ENCODE measurements at places on chromosomes 2 and 18.

- DNase-seq = no peak
Measured at GRCh38 chr18:35818353-35818667, 154.2 kb upstream of the RMP24 start.

DNA sequence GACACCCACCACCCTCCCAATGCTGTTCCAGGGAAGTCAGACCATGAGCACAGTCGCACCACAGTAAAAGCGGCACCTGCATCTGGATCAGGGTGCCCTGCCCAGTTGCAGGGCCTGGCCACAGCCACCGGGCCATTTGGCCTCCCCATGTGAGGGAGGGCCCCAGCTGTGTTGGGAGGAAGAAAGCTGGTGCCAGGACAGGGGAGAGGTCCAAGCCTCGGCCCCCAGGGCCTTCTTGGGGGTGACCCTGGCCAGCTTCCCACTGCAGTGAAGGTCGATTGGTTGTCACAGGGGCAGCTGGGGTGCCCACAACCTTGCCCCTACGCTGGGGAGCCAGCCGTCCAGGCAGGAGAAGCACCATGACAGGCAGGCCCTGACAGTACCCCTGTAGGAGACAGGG, 183.2 kb upstream of the RAB6C start:
- DNase-seq = no peak

GRCh38 chr2:72883356-72883962, 3.7 kb upstream of the SPR start:
- DNase-seq = no peak

- DNase-seq = no peak
Measured at GRCh38 chr2:101806123-101806522, 108.6 kb downstream of the MAP4K4 start.

GRCh38 chr2:145845207-145845894, 1325.4 kb upstream of the ZEB2 start:
- DNase-seq = no peak

- no peak for DNase-seq
Measured at GRCh38 chr2:232897598-232898408, 27.7 kb downstream of the SNORC start.

DNA sequence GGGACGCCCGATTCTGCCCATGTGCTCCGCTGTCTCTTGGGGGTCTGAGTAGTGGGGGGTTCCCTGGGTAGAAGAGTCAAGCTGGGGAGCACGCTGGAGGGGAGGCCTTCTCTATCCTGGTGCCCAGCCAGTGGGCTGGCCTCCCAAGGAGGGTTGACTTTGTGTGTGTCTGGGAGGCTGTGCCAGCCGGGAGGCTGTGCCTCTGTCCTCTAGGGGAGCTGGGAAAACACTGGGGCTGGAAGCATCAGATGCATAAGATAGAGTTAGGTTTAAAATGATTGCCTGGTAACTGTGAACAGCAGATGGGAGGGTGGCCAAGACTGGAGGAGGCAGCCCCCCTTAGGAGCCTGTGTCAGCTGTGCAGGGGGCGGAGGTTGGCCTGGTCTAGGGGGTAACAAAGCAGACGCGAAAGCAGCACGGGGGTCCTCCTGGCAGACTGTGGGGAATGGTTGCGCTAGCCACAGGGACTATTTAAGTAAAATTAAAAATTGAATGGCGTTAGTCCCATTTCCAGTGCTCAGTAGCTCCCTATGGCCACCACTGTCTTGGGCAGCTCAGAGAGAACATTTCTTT, 1.3 kb downstream of the ING5 start:
- DNase-seq = no peak

DNA sequence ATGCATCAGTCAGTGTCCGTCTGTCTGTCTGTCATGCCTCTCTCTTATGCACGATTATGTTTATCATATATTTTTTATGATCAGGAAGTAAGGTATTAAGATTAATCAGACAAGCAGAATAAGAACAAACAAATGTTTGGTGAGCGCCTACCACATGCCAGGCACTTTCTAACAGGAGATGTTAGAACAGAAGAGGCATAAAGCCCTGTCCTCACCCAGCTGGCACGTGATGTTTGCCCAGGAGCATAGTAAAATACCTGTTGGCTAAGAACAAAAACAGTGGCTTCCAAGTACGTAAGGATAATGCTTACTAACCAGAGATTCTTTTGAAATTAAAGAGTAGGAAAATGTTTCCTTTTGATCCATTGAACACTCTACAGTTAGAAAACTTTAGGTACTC, 380.2 kb upstream of the RAB12 start:
- DNase-seq = no peak

- peak; percentile 5 for DNase-seq
Measured at GRCh38 chr18:33839452-33840211, 261.6 kb downstream of the ASXL3 start.

- no peak for DNase-seq
Measured at GRCh38 chr18:74819433-74820059, 221.9 kb downstream of the ZNF407 start.

DNA sequence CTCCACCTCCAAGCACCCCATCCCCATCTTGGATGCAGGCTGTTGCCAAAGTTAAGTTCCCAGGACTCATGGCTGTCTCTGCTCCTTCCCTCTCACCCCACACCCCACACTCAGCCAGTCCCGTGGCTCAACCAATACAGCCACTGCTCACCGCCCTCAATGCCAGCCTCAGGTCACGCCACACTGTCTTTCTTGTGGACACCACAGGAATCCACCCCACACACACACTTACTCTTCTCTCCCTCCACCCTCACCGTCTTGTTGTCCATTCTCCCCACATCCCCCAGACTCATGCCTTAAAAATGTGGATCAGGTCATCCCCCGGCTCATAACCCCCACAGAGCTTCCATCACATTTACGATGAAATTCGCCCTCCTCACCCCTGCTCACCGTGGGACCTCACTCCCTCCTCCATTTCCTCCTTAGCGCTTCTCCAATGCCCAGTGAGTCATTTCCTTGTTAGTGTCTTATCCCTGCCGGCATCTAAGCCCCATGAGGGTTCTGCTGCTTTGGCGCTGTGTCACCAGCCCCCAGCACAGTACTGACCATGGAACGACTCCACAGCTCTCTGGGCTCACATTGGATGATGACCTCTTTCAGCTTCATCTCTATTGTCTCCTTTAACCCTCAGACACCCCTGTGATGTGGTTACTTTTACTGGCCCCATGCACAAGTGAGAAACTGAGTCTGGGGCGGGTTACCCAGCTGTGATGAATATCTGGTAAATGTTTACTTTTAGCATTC, 13.8 kb downstream of the MLPH start:
- DNase-seq = no peak

DNA sequence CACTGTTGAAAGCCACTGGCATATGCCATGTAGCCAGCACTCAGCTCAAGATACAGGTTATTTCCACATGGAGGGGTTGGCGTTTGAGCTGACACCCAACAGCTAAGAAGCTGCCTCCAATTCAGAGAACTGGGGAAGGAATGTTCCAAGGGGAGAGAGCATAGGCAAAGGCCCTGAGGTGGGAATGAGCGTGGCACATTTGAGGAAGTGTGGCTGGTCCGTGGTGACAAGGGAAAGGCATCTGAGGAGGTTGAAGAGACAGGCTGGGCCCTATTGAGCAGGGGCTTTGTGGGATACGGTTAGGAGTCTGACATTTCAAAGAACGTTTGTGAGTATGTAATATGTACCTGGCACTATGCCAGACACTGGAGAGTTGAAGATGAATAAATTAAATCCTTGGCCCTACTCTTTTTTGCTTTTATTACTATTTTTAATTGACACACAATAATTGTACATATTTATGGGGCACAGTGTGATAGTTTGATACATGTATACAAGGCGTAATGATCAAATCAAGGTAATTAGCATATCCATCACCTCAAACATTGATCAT, 27.6 kb upstream of the TMBIM1 start:
- no peak for DNase-seq

DNA sequence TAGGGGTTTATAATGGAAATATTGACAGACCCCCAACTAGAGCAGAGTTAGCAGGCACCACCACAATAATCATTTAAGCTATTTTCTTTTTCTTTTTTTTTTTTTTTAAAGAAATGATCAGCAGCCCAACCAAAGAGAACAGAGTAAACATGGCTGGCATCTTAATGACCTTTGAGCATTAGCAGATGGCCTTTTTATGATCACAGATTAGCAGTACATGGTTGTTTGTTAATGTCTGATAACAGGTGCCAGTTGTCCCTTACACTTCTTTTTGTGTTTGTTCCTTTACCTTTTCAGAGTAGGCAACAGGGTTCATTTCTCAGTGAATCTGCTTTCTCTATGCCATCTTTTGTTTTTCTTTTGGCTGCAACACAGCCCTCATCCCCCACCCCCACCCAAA, 747.0 kb downstream of the BCL11A start:
- DNase-seq = no peak

DNA sequence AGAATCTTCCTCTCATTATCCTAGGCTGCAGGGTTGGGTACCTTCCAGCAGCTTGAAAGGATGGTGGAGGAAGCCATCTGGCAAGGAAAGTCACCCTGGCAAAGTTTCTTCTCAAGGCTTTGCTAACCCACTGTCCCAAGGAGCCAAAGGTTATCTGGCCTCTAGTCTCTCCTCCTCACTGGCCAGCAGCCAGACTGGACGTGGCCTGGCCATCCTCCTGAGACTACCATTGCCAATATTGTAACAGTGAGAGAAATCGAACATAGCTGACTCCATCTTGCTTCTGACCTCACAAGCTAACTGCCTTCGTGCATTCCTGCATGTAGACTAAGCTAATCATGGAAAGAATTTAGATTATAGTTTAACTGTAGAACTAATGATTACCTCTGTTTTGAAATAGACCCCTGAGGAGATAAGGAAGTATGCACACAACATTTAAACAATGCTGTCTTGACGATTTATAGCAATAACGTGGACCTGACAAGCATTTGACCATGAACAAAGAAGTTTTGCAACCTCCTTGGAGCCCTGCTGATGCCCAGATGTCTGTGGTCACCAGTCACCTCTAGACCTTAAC, 7.8 kb upstream of the ANXA4 start:
- DNase-seq = no peak

DNA sequence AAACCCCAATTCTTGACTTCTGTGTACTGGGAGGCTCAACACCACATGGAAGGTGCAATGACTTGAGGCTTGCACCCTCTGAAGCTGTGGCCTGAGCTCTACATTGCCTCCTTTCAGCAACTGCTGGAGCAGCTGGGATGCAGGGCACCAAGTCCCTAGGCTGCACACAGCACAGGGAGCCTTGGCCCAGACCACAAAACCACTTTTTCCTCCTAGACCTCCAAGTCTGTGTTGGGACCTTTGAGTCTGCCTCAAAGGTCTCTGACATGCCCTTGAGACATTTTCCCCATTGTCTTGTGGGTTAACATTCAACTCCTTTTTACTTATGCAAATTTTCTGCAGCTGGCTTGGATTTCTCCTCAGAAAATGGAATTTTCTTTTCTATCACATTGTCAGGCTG, 62.6 kb upstream of the KCNE4 start:
- no peak for DNase-seq

GRCh38 chr2:180208841-180209240, 201.7 kb upstream of the CWC22 start:
- DNase-seq = no peak
